ENCODE measurements at places on chromosomes 4 and X.

GRCh38 chr4:15410750-15411149 is 17.1 kb upstream of the C1QTNF7 start:
- no peak for DNase-seq

GRCh38 chr4:101366331-101366730 is 19.0 kb upstream of the PPP3CA start:
- no peak for DNase-seq

DNA sequence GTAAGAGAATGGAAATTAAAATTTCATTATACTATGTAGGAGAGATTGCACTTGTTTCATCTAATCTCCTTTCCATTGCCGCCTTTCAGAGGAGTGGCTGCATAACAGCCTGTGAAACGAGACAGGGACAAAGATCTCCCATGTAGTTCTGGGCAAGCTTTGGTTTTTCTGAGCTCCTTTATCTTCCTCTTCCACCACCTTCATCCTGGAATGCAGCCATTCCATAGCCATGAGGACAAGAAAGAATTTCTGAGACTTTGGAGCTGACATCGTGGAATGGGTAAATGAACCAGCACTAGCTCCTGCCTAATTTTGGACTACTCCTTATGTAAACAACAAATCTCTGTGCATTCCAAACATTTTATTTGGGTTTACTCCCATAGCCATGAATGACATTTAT is 1587.3 kb upstream of the TENM3 start:
- no peak for DNase-seq

GRCh38 chr4:153465615-153466080 is 512 bp upstream of the TMEM131L start:
- DNase-seq, result peak; percentile 85

- DNase-seq, result no peak
Observed at GRCh38 chrX:25544641-25545040, 528.9 kb upstream of the ARX start.

DNA sequence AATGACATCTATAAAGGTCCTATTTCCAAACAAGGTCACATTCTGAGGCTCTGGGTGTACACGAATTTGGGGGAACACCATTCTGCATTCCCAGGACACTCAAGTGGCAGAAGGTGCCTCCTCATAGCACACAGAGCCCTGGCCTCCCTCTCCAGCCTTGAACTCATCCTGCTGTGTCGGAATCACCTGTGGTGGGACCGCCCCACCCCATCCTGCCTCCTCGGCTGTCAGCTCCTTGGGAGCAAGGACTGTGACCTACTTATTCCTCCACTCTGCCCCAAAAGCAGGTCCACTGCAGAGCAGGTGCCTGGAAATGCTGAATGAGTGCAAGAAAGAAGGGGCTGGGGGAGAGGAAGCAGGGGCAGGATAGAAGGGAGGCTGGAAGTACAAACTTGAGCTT is 33.5 kb downstream of the HTRA3 start:
- peak; percentile 40 for DNase-seq

DNA sequence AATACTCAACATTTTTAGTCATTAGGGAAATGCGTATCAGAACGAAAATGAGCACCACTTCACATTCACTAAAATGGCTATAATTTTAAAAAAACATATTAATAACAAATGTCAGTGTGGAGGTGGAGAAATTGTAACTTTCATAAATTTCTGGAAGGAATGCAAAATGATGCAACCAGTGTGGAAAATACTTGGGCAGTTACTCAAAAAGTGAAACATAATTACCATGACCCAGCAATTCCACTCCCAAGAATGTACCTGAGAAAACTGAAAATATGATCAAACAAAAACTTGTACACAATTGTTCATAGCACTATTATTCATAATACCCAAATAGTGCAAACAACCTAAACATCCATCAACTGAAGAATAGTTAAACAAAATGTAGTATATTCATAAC is 76.1 kb upstream of the FAM241A start:
- no peak for DNase-seq

DNA sequence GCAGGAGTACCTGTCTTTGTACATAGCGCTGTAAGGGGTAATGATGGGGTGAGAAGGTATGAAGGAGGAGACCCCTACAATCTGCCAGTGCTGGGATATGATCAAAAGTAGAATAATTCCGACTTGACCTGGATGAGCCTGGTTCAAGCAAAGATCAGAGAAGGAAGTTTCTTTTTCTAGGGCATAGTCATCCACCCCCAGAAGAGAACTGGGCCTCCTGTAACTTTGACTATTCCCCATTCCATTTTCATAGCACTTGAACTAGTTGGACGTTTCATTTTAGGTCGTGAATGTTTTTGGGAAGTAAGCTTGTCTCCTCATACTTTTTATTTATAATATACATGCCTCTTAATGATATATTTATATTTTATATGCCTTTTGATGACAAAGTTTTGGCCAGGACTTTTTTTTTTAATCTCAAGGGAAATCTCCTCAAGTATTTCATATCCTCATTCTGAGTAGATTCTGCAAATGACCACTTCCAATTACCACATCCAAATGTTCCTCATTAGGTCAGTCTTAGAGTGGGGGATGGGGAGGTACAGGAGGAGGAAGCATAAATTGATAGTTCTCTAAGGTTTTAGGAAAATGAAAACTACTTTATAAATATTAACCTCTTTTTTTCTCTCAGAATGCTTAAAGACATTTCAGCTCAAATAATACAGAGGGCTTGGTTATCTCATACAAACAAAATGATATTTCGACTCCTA is 3.5 kb downstream of the CXorf58 start:
- no peak for DNase-seq

DNA sequence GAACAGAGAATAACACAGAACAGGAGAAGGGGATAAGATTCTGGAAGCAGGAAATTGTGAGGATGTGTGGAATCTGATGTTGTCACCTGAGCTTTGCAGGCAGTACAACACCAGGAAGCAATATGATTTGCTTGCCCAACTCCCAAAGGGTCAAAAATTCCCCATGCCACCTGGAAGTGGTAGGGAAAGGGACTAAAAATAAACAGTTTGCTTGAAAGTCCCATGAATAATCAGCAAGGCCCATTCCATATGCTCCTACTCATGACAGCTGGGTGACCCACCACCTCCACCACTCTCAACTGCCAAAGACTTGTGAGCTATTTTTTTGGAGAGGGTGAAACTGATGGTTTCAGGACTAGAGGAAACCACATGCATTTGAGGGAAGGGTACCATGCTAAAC is 168.4 kb downstream of the KCNIP4 start:
- no peak for DNase-seq

DNA sequence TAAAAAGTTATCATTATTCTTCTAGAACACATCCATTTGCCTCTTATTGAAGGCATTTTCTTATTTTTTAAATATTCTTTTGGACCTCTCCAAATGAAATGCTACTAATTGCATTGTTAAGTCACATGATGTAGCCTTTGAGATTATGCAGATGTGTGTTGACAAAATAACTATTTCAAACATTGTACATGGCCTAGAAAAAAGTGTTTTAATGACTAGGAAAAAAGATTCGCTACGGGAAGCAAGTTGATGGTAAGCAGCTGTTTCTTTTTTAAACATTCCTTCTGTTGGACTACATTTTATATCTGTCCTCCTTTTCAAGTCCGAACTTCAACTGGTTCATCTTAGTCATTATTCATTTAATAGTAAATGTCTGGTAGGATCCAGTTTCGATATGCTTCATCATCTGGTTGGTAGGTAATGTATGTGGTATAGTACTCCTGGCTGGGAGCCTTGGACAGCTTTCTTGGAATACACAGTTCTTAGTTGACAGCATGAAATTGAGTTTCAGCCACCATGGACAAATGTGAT is 34.3 kb upstream of the GUCY1A1 start:
- DNase-seq, result no peak

GRCh38 chrX:18828832-18829404 is 121.5 kb downstream of the PPEF1 start:
- no peak for DNase-seq

DNA sequence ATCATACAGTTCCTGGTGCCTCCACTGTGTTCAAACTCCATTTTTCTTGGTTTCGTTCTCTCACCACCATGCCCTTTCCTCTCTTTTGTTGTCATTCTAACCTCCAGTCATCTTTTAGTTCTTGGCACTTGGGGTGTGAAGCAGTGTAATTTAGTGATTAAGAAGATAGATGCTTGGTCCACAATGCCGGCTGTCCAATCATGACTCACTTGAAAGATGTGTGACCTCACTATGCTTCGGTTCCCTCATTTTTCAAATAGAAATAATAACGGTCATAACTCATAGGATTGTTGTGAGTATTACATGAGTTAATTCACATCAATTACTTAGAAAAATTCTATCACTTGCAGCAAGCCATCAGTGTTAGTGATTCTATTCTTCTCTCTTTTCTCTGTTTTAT is 327.8 kb downstream of the ADGRL3 start:
- DNase-seq, result no peak

Data from ascending aorta (tissue), 2 donors.